ENCODE measurements at places on chromosomes 16 and 17.

GRCh38 chr16:47461598-47462266 lies 601 bp downstream of the PHKB start:
- DNase-seq: no peak

- DNase-seq: no peak
Measured at GRCh38 chr17:45668316-45668715, 115.8 kb upstream of the CRHR1 start.

- no peak for DNase-seq
Measured at GRCh38 chr16:79982862-79983261, 382.3 kb upstream of the MAF start.

DNA sequence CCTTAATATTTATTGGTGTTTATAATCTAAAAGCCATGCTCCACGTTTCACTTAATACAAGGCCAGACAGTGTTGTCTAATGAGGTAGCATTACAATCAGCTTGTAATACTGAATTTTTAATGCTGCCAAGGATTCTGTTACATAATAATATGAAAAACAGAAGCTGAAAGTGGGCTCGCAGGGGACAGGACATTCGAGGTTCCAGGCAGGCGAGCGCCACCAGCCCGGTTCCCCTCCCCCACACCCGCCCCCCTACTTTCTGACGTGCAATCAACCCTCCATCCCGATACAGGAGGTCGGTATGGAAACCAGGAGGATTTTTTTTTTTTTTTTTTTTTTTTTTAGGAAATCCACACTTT lies 6.2 kb upstream of the ZFHX3 start:
- DNase-seq: no peak

DNA sequence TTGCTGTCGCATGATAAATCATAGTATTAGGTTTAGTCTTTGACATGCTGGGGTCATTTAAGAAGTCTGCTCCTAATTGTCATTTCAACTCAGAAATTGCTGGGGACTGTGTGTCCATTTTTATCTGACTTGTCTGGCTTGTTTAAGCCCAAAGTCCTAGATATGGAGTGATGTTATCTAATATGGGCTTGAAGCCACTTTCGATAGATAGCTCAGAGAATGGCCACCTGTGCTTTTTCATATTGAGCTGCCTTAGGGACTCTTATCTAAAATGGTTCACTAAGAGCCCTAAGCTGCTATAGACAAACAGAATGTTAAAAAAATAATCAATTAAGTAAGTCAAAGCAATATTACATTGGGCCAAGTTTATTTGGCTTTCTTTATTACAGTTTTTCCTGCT lies 81.6 kb upstream of the CNTNAP4 start:
- no peak for DNase-seq

GRCh38 chr17:78267253-78268073 lies 36.0 kb downstream of the TMEM235 start:
- DNase-seq: no peak

DNA sequence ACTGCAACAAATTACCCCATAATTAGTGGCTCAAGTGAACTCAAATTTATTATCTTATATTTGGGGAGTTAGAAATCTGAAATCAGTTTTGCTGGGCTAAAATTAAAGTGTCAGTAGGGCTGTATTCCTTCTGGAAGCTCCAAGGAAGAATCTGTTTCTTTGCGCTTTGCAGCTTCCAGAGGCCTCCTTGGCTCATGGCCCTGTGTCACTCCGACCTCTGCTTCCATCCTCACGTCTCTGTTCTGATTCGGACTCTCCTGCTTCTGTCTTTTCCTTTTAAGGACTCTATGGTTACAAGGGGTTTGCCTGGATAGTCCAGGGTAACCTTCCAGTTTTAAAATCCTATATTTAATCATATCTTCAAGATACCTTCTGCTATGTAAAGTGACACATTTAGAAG lies 232.1 kb downstream of the CA10 start:
- DNase-seq: no peak

GRCh38 chr17:7263801-7264078 lies 1.5 kb upstream of the CLDN7 start:
- no peak for DNase-seq

GRCh38 chr16:68992521-68992920 lies 112.9 kb upstream of the HAS3 start:
- no peak for DNase-seq

- no peak for DNase-seq
Measured at GRCh38 chr16:71846431-71846830, 655 bp downstream of the ATXN1L start.

GRCh38 chr16:50273382-50273690 lies 7.0 kb downstream of the ADCY7 start:
- no peak for DNase-seq

- no peak for DNase-seq
Measured at GRCh38 chr17:79793924-79794304, 3.0 kb downstream of the CBX8 start.

DNA sequence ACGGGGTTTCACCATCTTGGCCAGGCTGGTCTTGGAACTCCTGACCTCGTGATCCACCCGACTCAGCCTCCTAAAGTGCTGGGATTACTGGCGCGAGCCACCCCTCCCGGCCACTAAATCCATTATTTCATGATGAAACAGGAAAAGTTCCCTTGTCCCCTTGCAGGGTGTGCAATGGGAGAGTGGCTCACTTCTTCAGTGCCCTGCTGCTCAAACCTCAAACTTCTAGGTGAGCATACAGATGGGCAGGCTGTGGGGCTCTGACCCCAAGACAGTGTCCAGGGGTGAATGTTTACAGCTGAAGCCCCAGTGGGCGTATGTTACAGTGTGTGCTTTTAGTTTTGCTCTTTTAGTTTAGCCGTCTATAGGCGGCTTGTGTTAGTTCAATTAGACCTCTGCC lies 34.7 kb downstream of the GJC1 start:
- DNase-seq: no peak
